Stimulated activated CD8-positive, alpha-beta memory T cell treated with anti-CD3 and anti-CD28 coated beads, Interleukin-4, amount 100 ng/mL, for 1 hour (primary cell): ENCODE measurements at places on chromosomes 13 and 19.

DNA sequence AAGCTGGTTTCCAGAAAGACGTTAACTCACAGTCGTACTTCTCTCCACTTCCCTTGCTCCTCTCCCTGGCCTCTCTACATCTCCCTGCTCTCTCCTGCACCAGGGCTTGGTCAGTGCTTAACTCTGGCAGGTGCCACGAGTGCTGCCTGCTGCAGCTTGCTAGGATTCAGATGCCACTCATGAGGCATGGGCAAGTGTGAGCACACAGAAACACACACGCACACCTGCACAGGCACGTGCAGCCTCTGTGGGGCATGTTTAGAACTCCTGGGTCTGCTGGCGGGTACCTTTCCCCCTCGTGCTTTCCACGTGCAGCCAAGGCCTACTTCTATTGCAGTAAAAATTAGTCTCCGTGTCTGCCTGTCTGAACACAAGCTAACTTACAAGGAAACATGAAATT is 31.8 kb downstream of the SOX1 start:
- DNase-seq: no peak

GRCh38 chr13:105541565-105541964 is 993.9 kb downstream of the EFNB2 start:
- DNase-seq: no peak

GRCh38 chr19:55909801-55910200 is 22.3 kb downstream of the NLRP13 start:
- no peak for DNase-seq

DNA sequence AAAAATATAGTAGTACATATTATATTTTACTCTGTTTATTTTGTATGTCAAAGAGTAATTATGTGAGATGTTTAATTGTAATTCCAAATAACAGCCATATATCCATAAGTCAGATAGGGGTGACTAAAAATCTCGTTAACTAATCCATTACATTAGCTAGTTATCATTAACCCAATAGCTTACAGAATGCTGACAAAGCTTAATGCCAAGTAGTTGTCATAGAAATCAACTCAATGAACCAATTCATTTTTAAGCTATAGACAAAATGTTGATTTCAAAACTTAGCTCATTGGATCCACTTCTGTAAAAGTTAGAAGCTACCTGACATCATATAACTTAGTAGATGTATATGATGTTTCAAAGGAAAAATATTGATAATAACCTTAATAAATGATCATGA is 206.7 kb upstream of the SLITRK1 start:
- DNase-seq: no peak

GRCh38 chr13:37632294-37632693 is 33.7 kb upstream of the POSTN start:
- DNase-seq: no peak

DNA sequence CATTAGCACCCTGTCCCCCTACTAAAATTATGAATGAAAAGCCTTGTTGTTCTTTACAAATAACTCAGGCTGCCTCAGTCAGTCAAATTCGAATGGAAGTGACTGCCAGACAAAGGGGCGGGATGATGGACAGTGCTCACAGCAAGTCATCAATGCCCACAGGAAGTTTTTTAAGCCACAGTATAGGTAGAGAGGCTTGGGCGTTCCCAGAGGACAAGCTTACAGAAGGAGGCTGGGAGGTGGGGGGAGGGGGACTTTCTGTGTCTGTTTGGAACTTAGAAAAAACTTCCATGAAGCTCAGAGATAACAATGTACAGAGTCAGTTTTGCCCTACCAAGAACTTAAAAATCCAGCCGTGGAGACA is 18.5 kb upstream of the SPRY2 start:
- DNase-seq: no peak

DNA sequence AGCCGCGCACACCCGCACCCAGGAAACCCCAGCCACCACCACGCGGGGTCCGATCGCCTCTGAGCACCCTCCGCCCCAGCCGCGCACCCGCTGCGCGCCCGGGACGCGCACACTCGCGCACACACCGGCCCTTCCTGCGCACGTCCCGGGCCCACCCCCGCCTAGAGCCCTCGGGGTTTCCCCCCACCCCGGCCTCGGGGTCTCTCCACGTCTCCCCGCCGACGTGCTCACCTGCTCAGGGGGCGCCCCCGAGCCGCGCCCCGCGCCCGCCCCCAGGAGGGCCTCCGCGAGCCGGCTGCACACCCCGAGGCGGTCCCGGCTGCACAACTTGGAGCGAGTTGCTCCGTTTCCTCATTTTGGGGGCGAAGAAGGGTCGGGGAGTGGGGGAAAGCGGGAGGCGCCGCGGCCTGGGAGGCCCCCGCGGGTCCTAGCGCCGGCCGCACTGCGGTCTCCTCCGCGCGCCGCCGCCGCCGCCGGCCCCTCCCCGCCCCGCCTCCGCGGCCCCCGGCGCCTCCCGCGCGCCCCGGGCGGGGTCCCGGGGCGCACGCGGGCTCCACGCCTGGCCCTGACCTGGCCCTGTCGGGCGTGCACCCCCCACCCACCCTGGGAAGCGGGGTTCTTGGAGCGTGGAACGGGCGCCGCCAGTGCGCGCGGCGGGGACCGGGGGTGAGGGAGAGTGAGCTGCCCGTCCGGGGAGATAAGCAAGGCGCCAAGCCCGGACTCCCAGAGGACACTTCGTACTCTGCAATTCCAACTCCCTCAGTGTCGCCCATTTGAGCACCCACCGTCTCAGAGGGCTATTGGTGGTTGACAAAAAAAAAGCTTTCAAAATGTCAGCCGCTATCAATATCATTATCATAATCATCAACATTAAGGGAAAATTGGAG is at the start of gene MATK:
MATK (minus strand) TSS at position 444 of the 887 bp plus-strand sequence. CDS start 1,246 bp downstream, outside the sequence.
- no peak for DNase-seq

- DNase-seq: no peak
Observed at GRCh38 chr13:41212881-41213280, 18.5 kb upstream of the KBTBD7 start.

DNA sequence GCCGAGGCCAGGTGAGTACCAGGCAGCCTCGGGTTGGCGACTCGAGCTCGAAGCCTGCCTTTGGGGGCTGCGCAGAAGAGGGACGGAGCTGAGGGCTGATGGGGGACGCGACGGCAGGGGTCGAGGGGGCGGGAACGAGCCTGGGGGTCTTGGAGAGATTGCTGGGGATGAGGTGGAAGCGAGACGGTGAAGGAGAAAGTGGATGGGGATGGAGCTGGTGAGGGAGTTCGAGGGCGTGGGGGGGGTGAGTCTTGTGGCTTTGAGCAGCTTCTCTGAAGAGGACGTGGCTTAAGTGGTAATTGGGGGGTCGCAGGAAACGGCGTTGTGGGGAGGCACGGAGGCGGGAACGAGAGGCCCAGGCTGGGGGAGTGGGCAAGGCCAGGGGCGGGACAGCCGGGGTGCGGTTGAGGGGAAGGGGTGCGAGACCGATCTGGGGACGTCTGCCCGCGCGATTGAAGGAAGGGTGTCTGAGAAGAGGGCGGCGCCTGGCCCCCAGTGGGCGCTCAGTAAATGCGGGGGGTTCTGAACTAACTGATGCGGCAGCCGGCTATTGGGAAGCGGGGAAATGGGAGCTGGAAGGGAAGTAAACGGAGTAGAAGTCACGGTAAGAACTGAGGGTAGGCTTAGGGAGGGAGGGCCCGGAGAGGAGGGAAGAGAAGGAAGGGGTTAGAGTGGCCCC is 426 bp downstream of the MYO9B start:
- DNase-seq: peak; percentile 27

GRCh38 chr13:84630476-84630875 is 748.2 kb upstream of the SLITRK1 start:
- no peak for DNase-seq

DNA sequence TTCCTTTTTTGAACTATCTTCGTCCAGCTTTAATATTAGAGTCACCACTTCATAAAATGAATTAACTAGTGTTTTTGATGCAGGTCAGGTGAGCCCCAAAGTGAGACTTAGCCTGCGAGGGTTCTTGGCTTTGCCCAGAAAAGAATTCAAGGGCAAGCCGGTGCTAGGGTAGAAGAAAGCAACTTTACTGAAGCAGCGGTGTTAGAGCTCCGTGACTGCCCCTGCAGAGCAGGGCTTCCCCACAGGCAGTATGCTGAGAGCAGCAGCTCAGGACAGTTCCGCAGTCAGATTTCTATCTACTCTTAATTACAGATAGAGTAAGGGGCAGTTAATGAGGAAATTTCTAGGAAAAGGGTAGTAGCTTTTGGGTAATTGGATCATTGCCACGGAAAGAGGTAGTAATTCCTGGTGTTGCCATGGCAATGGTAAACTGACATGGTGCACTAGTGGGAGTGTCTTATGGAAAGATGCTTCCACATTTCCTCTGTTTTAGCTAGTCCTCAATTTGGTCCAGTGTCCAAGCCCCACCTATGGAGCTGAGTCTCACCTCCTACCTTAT is 432.2 kb upstream of the ZNF507 start:
- DNase-seq: no peak
